ENCODE measurements at places on chromosomes 4 and X.

- DNase-seq, result no peak
These were observed 14.6 kb downstream of the AMOT start for GRCh38 chrX:112826023-112826422.

GRCh38 chrX:129566073-129566472 lies 26.0 kb downstream of the OCRL start:
- DNase-seq, result no peak

DNA sequence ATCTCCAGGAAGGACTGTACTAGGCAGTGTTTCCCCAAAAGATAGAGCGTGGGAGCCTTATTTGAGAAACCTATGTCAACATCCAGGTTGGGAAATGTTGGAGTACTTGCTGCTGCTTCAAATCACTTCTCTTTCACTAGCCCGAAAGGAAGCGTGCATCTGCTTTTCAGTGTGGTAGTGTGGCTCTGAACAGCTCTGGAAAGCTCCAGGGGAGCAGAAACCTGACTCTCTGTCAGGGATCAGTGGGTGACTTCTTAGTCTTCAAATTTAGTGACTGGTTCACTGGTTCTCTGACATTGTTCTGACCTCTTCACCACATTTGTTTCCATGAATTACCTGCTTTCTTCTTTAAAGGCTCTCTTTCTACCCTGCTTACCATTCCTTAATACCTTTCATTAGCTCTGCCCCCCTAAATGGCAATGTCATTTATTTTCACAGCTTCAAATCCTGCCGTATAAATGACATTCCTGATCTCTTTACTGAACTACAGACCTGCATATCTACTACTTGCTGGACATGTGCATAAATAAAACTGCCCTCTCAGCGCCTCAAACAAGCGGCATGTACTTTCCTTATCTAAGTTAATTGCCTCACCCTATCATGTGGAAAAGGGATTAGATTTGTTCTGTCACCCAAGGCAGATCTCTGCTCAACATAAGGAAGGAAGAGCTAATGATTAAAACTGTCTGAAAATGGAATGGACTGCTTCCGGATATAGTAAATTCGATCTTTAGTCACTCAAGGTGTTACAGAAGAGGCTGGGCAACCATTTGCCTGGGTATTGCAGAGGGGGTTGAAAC lies 37.0 kb downstream of the DLG3 start:
- no peak for DNase-seq

GRCh38 chrX:151153086-151153485 lies 23.3 kb upstream of the GPR50 start:
- no peak for DNase-seq

- DNase-seq, result no peak
These were observed 984.6 kb upstream of the TENM3 start for GRCh38 chr4:181258569-181258968.

DNA sequence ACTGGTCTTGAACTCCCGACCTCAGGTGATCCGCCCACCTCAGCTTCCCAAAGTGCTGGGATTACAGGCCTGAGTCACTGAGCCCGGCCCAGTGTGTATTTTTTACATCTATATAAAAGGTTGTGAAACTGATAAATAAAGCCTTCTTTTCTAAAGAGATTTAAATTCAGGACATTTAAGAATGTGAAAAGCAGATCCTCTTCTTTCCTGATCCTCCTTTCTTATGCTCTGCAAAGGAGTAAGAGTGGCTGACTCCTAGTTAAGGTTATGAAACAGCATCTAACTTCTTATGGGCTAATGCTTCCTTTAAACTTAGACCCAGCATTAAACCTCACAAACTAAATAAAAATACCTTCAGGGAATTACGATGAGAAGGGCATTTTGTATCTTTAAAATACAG lies 197.7 kb upstream of the MAB21L2 start:
- DNase-seq, result no peak

DNA sequence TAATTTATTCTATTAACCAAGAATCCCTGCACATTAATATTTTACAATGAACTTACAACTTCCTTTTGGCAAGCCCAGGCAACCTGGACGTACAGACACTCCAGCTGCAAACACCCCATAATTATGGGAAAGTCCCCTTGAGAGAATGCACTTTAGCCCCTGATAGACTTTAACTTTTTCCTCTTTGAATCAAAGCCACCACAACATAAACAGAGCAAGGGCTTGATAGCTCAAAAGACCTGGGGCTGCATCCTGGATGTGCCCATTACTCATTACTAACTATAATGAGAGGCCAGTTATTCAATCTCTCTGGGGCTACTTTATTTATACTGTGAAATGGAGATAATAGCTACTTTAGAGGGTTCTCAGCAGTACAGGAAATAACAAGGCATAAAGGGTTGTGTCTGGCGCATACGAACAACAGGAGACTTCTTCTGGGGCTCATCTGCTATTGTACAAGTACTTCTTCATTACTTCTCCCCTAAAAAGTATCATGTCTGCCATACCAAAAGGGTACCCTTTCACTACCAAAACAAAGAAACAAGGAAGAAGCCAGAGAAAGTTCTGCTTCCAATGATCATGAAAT lies 54.9 kb downstream of the CASK start:
- no peak for DNase-seq

DNA sequence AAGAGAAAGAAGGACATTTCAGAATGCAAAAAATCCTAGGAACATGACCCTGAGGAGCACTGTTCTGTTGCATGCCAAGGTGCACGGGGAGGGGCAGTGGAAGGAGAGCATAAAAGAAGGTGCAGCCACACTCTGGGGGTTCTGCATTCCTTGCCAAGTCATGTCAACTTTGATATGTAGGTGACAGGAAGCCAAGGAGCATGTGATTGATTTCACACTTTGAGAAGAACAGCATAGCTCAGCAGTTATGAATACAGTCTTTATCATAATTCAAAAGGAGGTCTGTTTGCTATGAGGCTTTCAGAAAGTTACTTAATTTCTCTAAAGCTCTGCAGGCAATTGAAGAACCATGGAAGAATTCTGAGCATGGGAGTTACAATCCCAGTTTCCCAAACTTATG lies 50.6 kb downstream of the SCFD2 start:
- no peak for DNase-seq

DNA sequence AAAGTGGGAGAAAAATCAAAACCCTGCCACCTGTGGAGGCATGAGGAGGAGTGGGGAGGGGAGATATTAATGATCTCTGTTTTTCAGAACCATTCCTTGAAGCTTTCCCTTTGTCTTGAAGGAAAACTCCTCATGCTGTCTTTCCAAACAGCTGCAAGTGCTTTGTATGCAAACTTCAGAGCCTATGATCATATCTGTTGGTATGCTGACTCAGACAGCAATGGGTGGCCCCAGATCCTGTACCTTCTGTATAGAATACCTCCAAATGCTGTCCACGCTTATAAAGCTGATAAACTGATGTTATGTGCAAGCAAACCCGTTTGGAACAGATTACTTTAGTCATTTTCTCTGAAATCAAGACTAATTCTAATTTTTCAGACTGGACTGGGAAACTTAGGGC lies 31.9 kb downstream of the BMP15 start:
- no peak for DNase-seq

All from left ventricle myocardium inferior (tissue), 1 donor.